ENCODE measurements at places on chromosomes 5 and 9.

GRCh38 chr9:128275198-128276007 is at the start of gene GOLGA2:
Gene GOLGA2 (minus strand): TSS chr9:128276007. CDS start chr9:128275976, 31 bp downstream.
- no peak for DNase-seq

GRCh38 chr9:87517732-87518131 is 20.1 kb downstream of the DAPK1 start:
- no peak for DNase-seq

DNA sequence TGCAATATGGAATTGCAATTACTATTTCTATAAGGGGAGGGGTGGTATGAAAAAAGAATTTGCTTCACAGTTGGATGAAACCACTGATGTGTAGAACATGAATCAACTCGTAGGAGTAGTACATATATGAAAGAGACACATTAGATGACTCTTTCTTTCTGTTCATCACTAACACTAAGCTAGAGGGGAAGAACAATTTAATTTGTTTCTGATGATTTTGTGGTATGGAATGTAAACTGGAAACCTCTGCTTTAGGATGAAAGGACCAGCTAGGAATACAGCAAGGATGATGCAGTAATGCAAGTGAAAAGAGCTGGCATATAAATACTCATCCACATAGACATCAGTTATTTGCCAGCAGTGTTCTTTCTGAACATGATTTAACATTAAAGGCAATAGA is 113.4 kb downstream of the PAPPA start:
- no peak for DNase-seq

GRCh38 chr9:123540457-123540856 is 184.5 kb downstream of the CRB2 start:
- DNase-seq = no peak

GRCh38 chr5:17147617-17148016 is 69.8 kb upstream of the BASP1 start:
- DNase-seq = no peak

- DNase-seq = no peak
Measured at GRCh38 chr5:36759117-36759516, 117.5 kb upstream of the NIPBL start.

DNA sequence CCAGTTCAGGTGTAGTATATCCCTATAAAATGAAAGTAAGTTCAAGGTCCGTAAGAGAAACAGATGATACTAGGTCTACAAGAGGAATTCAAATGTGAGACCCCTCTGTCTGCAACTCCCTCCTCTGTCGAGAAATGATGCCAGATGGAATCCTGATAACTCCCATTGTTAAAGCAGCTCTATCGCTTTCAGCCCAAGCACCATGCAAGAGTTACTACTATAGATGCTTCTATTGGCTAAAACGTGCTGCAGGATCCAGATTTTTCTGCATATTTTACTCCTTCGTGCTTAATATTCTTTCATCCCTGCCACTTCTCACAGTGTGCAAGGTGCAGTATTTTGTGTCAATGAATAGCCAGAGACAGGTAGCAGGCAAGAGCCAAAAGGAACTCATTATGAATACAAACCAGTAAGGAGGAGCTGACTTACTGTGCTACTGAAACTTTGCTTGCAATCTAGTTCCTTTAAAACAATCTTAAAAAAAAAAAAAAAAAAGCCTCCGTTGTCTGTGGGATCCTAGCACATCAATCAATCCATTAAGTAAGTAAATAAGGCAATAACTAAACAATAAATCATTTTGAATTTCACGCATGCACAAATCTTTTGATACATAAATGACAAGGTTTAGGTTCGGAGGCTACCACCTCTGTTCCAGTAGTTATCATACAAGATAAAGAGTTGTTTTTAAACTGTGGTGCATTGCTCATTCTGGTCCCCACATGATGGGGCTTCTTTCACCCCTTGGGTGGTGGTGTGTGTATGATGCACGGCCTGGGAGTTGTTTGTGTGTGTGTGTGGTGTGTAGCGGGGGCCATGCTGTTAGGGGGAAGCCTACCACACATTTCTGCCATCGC is 151.1 kb upstream of the MPDZ start:
- no peak for DNase-seq

All from NCI-H1930 (cell line).